Testis (tissue), 5 donors: ENCODE measurements at places on chromosomes 3 and 15. TPM values are rescaled to one million over a fixed set of nuclear protein-coding genes. Genes with fewer than 3 reads are reported as not detected.

Gene TRIM71
- polyA plus RNA-seq = 9.9 TPM

DNA sequence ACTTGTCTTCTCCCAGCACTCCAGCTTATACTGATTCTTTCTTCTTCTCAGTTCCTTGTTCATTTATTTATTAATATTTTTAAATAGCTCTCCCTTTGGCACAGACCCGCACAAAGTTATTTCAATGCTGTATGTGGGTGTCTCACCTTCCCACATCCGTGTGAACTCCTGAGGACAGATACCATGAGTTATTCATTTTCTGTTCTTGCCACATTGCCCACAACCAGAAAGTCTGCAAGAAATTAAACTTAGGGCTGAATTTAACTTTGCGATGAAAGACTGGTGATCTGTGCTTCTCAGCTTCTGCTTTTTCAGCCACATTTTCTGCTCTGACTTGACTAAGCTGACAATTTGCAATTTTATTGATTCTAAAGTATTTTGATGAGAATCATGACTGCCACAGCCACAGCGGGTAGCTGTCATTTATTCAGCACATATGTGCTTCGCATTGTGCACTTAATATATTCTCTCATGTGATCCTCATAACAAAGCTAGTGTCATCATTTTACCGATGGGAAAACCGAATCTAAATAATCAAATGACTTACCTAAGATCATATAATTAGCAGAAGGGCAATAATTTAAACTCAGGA, 569.8 kb downstream of the EDEM1 start:
- DNase-seq = no peak

DNA sequence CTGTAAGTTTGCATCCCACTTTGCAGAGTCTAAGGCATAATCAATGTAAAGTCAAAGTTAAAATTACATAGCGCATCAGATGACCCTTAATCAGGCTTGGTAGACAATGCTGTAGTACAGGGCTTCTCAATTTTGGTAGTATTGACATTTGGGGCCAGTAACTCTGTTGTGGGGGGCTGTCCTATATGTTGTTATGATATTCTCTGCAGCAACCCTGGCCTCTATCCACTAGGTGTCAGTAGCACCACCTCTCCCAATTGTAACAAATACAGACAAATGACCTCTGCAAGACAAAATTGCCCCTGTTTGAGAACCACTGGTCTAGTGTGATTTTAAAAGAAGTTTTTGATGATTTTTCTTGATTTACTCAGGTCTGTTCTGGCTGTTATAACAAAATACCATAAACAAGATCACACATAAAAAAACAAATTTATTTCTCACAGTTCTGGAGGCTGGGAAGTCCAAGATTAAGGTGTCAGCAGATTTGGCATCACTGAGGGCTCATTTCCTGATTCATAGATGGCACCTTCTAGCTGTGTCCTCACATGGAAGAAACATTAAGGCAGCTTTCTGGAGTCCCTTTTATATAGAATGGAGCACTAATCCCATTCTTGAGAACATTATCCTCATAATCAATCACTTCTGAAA, 37.6 kb upstream of the SLC9A9 start:
- peak; percentile 43 for DNase-seq

GRCh38 chr3:143139762-143140161, 20.2 kb downstream of the CHST2 start:
- no peak for DNase-seq

DNA sequence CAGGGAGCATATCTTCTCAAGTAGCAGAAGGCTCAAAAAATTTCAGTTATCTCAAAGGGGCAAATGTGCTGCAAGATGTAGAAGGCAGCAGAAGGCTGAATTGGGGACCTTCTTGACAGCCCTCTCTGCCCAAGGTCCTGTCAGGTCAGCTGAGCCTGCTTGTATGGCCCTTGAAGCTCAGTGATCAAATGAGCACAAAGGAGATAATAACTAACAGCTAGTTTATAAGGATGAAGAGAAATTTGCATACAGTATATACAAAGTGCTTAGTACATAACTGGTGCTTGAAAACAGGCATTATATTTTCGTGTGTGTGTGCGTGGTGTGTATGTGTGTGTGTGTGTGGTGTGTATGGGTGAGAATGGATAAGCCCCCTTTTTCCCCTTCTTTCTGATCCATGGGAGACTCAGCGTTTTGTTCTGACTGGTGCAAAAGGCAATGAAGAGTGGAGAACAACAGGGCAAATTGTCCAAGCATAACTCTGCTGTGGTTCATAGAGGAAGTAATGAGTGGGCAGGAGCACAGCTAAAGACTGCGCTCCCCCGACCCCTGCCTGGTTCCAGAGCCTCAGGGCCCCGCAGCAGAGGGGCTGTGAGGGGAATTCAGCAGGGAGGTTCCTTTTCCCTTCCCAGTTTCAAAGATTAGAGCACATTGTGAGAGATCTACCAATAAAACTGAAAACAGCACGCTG, 356.8 kb upstream of the NR2F2 start:
- no peak for DNase-seq

Gene LRRC31
- polyA plus RNA-seq = 0.15 TPM

DNA sequence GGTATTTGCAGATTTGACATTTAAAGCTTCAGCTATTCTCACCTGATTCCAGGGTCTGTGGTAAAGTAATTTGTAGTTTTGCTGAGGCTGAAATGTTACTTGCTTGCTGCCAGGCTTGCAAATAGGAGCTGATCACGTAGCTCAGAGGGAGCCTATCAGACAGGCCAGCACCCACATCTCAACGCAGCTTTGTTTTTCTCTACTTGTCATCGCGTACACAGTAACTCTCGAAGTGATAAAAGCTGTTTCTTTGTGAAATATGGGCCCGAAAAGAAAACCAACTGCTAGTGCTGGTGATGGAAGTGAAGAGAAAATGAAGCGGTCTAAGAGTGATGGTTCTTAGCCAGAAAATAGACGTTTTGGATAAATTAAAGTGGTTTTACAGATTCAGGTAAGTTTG, 23.4 kb downstream of the RAB5A start:
- DNase-seq = peak; percentile 54

Gene ABHD6
- 11.7 TPM for polyA plus RNA-seq

DNA sequence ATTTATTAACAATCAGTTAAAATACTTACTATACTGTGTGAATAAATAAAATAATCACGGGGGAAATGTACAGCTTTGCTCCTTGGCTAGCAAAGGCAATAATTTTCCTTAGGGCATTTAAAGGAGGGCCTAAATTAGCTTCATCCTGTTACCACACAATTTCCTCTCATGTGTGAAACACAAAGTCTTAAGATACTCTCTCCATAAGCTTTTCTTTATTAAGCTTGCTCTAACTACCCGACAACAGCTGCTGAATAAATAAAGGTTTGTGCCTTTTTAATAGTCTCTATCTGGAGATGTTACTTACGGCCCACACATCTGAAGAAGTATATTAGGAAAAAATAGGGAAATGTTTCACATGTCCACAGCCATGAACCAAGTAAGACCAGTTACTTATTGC, 29.7 kb downstream of the ZNF106 start:
- DNase-seq = no peak

- DNase-seq = no peak
Observed at GRCh38 chr3:62727536-62727935, 147.7 kb downstream of the CADPS start.

Gene C3orf49
- polyA plus RNA-seq = 0.66 TPM

Gene SLC12A1
- polyA plus RNA-seq = 1.2 TPM

DNA sequence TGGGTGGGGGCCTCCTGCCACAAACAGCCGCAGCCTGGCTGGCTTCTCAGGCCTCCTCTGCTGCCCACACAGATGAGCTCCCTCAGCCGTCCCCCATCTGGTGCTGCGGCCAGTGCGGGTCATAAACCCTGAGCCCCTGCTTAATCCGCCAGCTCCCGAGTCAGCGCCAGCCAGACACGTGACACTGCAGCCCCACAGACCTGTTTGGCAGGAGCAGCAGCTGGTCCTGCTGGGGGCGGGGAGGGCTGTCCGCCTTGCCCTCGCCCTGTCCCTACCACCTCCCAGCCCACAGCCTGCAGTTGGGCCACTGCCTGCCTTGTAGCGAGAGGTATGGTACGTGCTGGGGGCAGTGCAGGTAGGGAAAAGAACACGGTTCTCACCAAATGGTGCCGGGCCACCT, 86.2 kb downstream of the IQSEC1 start:
- DNase-seq = no peak

DNA sequence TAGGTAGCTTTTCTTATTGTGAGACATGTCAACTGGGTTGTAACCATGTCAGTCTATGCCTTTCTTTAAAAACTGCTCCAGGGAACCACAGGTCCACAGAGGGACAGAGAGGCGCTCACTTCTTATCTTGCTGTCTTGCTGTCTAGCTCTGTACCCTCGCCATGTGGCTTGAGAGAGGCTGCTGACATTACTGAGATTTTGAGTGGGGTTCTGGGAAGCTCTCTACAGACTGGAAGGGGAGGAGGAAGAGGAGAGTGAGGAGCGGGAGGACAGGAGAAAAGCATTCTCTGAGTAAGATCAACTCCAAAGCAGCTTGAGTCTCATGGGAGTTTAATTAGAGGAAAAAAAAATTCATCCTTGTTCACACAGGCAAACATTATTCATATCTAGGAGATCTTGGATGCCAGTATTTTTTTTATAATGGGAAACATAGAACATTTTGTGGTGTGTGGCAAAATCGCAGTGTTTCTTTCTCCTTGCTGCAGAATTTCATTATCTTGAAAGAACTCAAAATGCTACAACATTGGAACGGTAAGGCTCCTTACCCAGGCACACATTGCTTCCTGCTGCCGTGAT, 1037.0 kb upstream of the NR2F2 start:
- no peak for DNase-seq

DNA sequence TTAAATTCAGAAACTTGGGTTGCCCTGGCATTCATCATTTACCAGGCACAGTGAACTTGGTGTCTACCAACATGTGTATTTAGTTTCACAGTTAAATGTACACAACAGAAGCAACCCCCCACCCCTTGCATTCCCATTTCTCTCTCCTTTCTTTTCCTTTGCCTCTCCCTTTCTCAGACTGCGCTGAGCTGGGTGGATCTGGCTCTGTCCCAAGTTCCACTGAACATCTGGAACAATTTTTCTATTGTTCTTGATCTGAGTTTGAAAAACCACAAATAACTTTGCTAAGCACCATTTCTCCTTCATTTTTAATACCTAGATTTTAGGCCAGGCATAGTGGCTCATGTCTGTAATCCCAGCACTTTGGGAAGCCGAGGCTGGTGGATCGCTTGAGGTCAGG, 242.2 kb downstream of the ABHD5 start:
- no peak for DNase-seq

GRCh38 chr3:90221900-90222299, 1114.5 kb downstream of the EPHA3 start:
- no peak for DNase-seq

Gene TTC23
- polyA plus RNA-seq = 26.6 TPM

Gene REC114
- polyA plus RNA-seq = 102 TPM

- no peak for DNase-seq
Observed at GRCh38 chr3:66482018-66482404, 18.8 kb downstream of the LRIG1 start.

Gene TYRO3
- 99.0 TPM for polyA plus RNA-seq

DNA sequence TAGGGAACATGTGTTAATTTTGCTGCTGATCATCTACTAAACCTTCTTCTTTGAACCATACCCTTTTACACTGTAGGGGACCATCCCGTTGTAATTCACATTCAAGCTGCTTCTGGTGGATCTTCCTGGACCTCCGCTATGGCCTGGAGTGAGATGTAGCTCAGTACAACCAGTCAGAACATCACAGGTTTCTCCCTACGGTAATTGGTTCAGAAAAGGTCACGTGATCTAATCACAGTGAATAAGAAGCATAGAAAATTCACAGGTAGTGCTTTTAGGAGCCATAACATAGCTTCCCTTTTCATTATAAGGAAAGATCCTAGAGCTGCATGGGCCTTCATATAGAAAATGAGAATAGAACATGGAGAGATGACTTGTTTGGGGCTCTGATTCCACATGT, 320.8 kb upstream of the PDZRN3 start:
- DNase-seq = no peak
